ENCODE measurements at places on chromosomes 4 and X.

- no peak for DNase-seq
These were observed 36.9 kb upstream of the ADGRA3 start for GRCh38 chr4:22552812-22553211.

GRCh38 chrX:39425124-39425806 lies 624.0 kb downstream of the MID1IP1 start:
- DNase-seq = no peak

DNA sequence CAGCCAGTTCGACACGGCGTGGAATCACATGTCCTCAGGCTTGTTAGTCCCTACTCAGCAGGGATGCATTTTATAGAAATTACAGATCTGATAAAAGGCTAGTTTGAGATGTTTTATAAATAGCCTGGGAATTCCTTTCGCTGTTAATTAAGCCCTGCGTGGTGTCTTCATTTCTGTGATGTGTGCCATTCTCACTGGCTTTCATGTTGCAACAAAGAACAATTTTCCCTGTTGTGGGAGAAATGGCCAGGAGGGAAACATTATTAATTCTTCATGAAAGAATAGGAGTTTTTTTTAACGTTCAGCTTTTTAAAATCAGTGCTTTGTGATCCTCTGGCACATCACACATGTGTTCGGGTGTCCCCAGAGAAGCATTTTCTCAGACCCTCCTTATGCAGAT lies 427.3 kb upstream of the FRG1 start:
- no peak for DNase-seq

DNA sequence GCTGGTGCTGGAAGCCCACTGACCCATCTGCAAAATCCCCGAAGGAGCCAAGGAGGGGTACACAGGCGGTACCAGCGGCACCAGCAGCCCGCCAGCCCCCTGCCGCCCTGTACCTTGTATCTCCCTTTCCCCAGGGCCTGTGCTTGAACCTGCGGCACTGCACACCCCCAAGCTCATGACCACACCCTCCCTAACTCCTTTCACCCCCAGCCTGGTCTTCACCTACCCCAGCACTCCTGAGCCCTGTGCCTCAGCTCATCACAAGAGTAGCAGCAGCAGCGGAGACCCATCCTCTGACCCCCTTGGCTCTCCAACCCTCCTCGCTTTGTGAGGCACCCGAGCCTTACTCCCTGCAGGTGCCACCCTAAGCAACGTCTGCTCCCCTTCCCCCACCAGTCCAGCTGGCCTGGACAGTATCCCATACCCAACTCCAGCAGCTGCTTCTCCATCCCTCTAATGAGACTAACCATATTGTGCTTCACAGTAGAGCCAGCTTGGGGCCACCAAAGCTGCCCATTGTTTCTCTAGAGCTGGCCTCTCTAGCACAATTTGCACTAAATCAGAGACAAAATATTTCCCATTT lies 94.9 kb downstream of the LARP1B start:
- no peak for DNase-seq

DNA sequence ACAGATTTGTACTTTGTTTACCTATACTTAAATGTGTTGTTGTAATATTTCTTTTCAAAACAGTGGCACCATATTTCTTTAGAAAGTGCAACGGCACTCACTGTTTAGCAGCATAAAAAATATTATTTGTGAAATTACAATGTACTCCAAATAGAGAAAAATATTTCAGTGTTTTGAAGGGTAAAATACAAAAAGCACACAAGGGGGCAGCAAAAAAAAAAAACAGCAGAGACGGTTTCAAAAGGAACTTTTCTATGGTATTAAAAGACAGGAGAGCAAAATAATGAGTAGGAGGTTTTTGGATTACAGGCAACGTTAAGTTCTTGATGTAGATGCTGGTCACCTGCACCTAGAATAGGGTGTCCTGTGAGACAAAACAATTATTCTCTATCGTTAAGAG lies 2.0 kb downstream of the NUDT11 start:
- no peak for DNase-seq

DNA sequence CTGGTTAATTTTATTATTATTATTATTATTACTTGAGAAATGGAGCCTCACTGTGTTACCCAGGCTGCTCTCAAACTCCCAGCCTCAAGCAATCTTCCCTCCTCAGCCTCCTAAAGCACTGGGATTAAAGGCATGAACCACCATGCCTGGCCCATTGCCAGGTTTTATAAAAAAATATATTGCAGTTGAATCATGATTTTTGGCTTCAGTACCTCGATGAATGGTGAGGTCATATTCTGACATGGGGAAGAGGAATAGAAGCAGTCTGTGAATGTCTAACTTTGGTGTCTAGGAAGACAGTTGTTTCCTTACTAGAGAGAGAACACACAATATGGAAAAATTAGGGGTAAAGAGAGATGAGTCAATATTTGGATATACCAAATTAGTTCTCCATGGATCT lies 32.0 kb downstream of the CCSER1 start:
- DNase-seq = no peak

GRCh38 chr4:127888559-127888958 lies 7.9 kb downstream of the PLK4 start:
- DNase-seq = no peak

DNA sequence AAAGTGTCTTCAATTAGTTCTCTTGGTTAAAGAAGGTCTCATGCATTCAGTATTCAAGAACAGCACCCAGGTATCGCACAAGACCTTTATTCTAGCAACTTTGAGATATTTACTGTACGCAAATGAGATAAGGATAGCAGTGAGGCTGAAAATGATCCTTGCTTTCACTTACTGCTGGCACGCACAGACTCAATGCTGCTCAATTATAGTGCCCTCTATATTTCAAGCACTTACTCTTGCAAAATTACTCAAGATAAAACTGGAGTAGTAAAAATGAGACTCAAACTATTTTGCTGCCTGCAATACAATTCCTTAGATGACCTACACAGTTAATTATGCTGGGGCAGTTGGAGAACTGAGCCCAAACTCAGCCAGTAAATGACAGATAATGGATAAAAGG lies 60.9 kb downstream of the ADGRA3 start:
- DNase-seq = no peak

DNA sequence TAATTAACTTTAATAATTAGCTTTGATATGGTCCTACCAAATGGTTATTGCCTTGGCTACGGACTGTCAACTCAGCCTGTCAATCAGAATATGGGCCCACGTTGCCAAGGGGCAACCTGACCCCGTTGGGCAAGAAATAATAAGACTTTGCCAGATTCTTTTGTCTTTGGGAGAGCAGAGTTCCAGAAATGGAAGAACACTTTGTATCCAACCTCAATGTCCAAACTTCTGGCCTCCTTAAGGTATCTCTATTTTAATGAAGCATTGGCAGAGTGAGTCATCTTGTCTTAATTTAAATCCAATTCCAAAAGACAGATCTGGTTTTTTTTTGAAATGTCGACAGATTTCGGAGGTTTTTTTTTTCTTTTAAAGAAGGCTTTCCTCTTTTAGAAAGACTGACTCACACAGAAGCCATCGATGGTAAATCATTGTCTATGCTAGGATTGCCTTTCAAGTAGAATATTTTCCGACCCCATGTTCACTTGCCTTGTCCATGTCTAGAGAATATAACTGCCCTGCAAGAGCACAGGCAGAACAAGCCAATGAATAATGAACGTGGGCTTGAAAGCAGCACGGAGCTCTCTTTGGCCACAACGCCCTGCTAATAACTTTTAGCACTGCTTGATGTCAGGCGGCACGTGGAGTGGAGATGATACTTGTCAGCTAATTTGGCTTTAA lies 190.3 kb upstream of the GATB start:
- no peak for DNase-seq

- no peak for DNase-seq
These were observed 223.9 kb upstream of the ANKRD50 start for GRCh38 chr4:124936427-124936826.
